Stimulated activated naive CD4-positive, alpha-beta T cell (primary cell): ENCODE measurements at places on chromosomes 2 and 18.

DNA sequence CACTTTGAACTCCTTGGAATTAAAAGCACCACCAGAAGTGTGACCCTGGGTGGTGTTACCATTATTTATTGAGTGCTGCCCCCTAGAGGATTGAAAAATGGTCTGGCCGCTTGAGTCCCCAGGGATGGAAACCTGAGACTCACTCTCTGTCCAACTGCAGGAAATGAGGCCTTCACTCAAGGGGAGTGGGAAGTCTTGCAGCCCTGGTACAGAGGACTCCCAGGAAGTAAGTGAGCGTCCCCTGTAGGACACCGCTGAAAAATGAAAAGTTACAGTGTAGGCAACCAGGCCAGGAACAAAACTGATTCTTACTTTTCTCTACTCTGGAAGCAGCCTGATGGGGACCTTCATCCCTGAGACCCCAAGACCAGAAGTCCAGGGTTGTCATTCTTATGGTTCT, 2.2 kb upstream of the NRP2 start:
- DNase-seq: no peak

DNA sequence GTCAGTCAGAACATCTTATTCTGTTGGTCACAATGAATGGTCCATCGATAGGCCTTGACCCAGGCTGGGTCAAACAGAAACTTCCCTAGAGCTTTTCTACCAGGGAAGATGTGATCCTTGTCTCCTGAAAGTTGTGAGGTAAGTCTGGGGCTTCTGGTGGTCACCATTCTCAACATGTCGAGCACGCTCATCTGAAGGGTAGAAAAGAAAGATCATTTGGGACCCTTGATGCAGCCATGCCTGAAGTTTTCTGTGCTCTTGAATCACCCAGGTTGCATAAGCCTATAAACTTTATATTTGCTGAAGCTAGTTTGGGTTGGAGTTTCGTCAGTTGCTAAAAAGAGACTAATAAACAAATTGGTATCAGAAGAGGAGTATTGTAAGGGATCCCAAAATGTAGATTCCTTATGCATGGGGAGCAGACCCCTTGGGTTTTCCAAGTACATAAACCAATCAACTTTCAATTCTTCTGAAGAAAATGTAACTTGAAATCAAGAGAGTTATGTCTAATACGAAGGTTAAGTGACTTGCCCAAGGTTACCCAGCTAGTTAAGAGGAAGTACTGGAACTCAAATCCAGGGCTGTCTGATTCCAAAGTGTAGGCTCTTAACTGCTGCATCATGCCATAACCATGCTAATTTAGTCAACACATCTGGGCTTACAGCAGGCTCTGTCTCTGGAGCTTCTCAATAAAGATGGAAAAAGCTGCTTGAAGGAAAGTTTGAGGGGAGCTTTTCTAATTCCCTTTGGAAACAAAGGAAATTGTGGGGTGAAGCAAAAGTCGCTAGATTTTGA, 23.2 kb downstream of the TMEM17 start:
- no peak for DNase-seq

DNA sequence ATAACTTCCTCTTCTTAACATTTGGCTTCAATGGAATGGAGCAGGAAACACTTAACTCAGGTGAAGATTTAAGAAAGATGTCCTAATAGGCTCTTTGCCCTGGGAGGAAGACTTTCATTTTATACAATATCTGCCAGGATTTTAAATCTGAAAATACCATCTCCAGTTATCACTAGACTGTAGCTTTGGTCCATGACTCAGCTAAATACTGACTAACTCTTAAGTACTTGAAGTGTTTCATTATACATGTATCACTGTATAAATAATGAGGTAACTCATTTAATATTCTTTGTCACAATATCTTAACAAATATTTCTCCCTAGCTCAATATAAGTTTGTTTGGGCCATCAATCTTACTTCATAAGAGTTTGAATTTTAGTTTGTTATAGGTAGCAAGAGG, 34.7 kb downstream of the RBKS start:
- DNase-seq: no peak

DNA sequence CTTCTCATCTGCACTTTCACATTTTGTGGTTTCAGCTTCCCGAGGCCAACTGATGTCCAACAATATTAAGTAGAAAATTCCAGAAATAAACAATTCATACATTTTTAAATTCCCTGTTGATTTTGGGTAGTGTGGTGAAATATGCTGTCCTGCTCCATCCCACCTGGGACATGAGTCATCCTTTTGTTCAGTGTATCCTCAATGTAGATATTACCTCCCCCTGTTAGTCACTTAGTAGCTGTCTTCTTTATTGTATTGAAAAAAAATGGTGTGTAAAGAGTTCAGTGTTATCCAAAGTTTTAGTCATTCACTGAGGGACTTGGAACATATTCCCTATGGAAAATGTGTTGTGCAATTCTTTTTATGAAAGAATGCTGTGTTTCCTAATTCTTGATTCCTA, 348.1 kb downstream of the SOCS6 start:
- DNase-seq: no peak

DNA sequence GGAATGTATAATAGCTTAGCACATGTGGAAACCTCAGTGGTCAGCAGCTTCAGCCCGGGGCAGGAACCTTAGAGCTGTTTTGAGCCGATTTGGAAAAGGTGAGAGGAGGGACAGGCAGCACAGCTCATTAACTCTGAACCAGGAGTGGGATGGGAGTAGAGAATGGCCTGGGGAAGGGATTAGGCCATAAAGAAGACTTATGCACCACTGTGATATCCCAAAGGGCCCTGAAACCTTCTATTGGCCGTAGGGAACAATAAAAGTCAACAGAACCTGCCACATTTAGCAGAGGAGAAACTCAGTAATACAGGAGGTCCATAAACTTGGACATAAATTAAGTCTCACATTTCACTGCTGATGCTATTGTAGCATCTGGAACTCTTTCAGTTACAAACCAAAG, 124.2 kb upstream of the REV1 start:
- DNase-seq: no peak

DNA sequence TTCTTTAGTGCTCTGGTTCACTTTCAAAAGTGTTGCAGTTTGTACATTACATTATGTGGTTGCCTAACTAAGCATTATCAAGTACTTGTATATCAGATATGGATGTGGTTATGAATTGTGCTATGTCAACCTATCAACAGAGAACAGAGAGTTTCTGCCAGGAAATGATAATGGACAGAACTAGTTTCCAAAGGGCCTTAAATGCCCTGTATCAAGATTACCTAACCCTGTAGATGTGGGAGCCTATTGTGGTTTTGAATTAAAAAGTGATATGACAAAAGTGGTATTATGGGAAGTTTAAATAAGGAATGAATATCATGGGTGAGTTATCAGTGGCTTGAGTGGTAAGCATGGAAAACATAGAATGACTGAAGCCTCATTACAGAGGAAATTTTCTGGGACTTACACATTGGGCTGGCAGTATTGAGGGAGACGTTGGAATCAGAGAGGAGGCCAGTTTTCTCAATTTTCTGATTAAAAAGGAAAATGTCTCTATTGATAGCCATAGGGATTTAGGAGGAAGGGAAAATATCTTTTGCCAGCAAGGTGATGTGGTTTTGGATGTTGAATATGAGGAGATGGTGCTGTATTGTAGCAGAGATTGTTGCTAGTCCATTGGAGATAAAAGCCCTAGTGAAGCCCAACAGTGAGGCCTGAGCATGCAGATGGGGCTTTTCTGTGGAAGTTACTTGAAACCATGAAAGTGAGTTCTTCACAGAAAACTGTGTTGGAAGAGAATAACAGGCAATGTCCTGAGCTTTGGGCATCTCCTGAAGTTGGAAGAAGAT, 140.7 kb downstream of the TTC27 start:
- no peak for DNase-seq

- DNase-seq: no peak
These were observed 260.5 kb downstream of the CCDC85A start for GRCh38 chr2:56444339-56444738.

DNA sequence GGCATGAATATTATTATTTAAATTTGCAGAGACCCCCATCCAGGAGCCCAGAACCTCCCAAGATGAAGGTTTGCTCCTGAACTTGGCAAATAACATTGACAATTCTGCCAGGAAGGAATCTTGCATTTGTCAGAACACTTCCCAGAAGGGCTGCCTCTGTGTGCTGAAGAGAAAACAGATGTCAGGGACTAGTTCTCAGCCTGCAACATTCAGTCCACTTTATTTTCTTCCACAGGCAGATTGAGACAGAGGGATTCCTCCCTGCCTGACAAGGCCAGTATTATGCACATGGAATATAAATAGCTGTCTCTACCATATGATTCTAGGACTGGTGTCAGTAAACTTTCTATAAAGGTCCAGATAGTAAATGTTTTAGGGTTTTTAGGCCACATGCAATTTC, 171.5 kb upstream of the SIX2 start:
- no peak for DNase-seq

DNA sequence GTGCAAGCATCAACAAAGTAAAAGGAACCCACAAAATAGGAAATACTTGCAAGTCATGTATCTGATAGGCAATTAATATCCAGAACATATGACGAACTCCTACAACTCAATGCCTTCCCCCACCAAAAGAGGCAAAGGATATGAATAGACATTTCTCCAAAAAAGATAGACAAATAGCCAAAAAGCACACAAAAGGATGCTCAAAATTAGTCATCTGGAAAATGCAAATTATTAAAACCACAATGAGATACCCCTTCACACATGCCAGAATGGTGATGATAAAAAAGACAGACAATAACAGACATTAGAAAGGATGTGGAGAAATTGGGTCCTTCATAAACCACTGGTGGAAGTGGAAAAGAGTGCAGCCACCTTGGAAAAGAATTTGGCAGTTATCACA, 76.4 kb downstream of the RIF1 start:
- no peak for DNase-seq

GRCh38 chr2:148391324-148391723, 253.2 kb upstream of the EPC2 start:
- DNase-seq: no peak

GRCh38 chr2:112588611-112589045, 4.2 kb downstream of the CHCHD5 start:
- DNase-seq: no peak

- DNase-seq: no peak
These were observed 158.2 kb upstream of the MYCN start for GRCh38 chr2:15782009-15782751.

DNA sequence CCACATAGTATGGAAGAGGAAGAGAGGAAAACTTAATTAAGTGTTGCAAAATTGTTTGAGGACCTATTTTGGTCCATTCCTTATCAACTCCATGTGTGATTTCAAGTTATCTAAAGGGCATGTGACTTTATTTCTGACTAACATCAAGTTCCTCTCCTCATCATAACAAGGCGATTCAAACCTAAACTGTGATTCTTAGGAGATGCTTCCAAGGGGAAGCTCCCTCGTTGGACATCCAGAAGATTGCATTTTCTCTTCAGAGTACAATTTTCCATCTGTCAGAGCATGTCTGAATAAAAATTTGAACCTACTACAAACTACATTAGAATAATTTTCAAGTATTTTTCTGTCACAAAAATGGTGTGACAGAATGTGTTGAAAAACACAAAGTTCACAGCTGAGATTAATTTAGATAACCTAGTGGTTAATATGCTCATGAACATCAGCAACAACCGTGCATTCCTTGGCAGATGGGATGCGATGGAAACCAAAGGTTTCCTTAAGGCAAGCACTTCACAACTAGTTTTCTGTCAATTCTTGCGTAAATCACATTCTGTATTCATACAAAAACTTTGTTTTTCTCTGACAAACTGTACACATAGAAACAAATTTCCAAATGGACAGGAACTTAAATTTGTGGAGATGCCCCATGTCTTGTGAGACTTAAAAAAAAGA, 4.2 kb downstream of the SFT2D3 start:
- no peak for DNase-seq

DNA sequence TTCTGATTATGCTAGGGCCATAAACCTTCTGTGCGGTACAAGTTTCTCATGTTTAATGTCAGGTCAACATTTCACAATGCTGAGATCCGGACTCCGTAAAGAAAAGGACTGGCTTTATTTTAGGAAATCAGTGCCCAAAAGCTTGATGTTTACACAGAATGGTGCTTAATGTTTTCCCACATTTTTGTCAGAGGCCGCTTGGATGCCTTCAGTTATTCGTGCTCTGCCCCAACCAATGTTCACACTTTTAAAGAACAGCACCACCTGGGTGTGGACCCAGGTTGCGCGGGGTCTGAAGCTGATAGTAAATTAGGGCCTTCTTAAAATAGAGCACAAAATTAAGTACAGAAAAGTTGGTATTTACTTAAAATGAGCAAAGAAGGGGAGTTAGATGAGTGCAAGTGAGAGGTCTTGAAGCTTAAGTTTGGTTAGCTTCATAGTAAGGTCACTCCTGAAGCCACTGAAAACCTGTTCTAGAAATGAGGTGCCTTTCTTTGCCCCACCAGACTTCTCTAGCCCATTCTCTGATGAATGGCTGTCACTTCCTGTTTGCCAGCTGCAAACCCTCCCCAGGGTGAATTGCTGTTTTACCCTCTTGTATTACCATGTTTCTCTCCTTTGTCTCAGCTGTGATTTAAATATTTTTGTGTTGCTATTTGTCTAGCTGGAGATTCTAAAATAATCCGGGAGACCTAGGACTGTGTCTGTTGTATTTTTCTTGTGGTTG, 20.5 kb downstream of the SLC3A1 start:
- DNase-seq: no peak

- no peak for DNase-seq
These were observed 636 bp downstream of the CBLN2 start for GRCh38 chr18:72543357-72544055.

- no peak for DNase-seq
These were observed 52.3 kb downstream of the FOXI3 start for GRCh38 chr2:88400037-88400767.

GRCh38 chr2:38515155-38516074, 87.3 kb downstream of the HNRNPLL start:
- no peak for DNase-seq

DNA sequence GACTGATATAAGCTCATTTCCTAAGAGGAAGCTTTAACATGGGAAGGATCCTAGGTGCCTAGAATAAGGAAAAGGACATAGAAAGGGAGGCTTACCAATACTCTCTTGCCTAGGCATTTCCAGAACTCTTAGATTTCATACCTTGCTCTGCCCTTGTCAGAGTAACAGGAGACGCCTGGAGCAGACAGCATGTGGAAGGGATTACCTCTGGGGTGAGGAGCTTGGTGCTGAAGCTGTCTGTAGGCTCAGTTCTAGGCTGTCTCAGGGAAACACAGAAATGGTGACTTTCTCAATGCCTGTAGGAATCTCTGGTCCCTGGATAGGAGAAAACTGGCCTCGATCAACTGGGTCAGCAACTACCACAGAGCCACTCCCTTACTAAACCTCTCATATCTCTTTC, 150.0 kb downstream of the SLC4A3 start:
- DNase-seq: no peak
